Activated CD4-positive, alpha-beta T cell treated with anti-CD3 and anti-CD28 coated beads, Interleukin-2, Interleukin-6, amounts not matched to agents 100 ng/mL and 50 ng/mL, durations not matched to agents 16 hours and 8 hours (primary cell): ENCODE measurements at places on chromosomes 4 and X.

- DNase-seq: no peak
These were observed 4.9 kb downstream of the LRPAP1 start for GRCh38 chr4:3527101-3527913.

- DNase-seq: no peak
These were observed 83.3 kb downstream of the VEGFC start for GRCh38 chr4:176709417-176709816.

DNA sequence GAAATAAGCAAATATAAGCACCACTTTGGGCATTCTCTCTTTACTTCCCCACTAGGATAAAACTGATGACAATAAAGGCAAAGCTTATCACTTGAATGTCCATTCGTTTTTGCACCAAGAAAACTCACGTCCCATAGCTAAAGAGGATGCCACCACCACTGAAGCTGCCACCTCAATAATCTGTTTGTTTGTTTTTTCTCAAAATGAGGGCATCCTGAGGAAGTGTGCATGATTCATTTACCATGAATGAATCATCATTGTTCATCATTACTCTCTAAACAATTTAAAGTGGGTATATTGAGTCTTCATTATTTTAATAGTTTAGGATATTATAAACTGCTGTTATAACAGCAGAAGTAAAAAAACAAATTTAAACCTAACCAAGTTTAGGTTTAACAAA is 168.2 kb downstream of the DCTD start:
- DNase-seq: peak; percentile 49

DNA sequence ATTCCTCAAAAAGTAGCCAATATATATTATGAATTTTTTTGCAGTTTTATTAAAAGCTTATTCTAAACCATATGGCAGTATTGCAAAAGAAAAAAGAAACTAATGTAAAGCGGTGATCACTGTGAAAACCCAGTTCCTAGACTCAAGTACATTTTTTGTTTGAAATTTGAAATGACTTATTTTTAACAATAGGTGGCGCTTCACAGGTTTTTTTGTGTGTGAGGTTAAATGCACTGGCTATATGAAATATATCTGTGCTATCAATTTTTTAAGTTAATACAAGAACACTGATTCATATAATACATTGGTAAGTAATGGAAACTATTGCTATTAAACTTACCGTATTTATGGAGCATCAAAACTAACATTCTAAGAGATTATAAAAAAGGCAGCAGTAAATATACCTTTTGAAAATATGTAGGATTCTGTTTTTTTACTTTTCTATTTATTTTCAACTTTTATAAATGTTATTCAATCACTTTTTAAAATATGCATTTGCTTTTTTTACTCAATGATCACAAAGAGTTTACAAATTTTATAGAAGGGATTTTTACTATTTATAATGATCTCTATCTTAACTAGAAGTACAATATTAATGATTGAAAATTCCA is 5.6 kb upstream of the SPRY1 start:
- peak; percentile 27 for DNase-seq

GRCh38 chrX:139826065-139827044 is 106.5 kb downstream of the ATP11C start:
- no peak for DNase-seq

GRCh38 chr4:795726-796119 is 30.2 kb downstream of the CPLX1 start:
- no peak for DNase-seq

DNA sequence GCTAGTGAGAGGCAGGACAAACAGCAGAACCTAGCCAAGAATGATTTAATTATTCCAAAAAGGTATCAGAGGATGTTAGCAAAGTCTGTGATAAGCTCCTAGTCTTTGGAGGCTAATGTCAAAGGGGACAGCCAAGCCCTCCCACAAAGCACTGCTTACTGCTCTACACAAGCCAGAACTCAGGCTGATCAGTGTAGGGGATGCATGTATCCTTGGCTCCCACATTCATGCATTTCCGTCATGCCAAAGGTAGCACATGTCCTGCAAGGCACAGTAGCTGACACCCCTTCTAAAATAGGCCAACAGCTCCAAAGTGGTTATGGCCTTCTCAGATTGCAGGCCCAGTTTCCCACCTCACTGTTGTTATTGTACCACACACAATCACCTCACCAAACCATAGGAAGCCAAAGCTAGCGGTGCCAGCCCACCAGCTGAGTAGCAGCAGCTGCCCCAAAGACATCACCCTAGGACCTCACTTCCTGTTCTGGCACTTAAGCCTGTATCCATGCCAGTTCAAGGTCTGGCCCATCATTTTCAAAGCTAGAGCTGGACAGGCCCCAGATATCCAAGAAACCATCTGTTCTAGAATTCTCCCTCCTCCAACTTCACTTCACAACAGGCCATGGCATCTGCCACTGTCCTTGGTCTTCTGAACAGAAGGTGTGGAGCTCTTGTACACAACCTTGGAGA is 40.9 kb downstream of the TSPAN5 start:
- no peak for DNase-seq

DNA sequence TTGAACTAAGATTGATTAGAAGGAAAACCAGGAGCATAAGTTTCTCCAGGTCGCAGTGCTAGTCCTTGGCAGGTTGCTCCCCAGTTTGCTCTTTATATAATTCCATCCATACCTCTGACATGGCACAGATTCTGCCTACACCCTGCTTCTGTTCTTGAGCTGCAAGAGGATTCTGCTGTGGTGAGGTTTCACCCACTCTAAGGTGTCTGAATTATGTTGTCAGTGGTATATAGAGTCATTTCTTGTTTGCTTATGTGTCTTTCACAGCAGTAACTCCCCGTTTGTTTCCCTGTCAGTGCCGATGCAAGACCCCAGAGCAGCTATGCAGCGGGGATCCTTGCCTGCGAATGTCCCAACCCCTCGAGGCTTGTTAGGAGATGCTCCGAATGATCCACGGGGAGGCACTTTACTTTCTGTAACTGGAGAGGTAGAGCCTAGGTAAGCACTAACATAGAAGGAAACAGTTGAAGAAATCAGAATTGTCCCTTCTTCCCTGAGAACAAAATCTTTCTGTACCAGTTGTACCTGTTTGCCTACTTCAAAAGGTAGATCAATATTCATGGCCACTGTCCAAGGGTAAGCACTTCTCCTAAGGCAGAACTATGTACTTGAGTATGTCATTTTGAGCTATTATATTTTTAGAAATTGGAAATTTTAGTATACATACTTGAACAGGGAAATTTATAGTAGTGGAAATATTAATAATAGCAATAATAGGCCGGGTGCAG is 11.2 kb downstream of the CSTF2 start:
- DNase-seq: peak; percentile 8
